MCF 10A (cell line): ENCODE measurements at places on chromosomes 11 and 22. TPM values are rescaled to one million over a fixed set of nuclear protein-coding genes. Genes with fewer than 3 reads are reported as not detected.

Gene GRK2
- 48.1 and 50.1 TPM in 2 replicates for total RNA-seq

Gene BACE1-AS
- total RNA-seq, result 6.9 and 8.8 TPM in 2 replicates

Gene ELFN2
- total RNA-seq, result 4.2 and 5.1 TPM in 2 replicates

Gene CDC42BPG
- total RNA-seq, result 3.0 and 3.7 TPM in 2 replicates

Gene NELL1
- not detected in 2 replicates for total RNA-seq

Gene MAJIN
- not detected in 2 replicates for total RNA-seq

Gene PANX3
- not detected in 2 replicates for total RNA-seq

Gene CNTF
- 2.4 and 2.9 TPM in 2 replicates for total RNA-seq

DNA sequence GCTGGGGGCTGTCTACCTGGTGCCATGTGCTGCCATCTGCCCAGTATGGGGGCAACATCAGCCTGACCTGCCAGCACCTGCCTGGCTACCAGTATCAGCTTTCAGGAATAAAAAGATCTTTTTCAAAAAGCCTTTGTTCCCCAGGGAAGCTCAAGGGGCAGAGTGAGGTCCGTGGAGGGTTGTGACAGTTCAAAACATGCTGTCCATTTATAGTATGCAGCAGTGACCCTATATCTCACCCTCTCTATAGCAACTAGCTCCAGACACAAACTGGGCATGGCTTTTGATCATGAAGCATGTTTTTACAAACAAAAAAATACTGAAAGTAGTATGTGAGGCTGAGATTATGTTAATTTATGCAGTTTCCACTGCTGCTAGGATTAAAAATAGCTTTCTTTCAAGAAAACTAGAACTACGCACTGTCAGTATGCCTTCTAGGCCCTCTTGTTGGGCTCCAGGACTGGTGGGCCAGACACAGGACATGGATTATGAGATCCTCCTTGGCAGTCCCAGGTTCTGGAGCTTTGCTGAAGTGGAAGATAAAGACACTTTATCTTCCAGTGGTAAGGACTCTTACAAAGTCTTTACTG lies 23.4 kb downstream of the NAV2 start:
- H3K27ac ChIP-seq, result no peak overlapping the region
- H3K36me3 ChIP-seq, result no peaks in the 10 kb centered on the region
- H3K4me3 ChIP-seq, result no peak overlapping the region
- H3K27me3 ChIP-seq, result no peaks in the 10 kb centered on the region
- no peak for DNase-seq
- peaks cover 9% of the 10 kb centered on the region for H3K4me1 ChIP-seq

DNA sequence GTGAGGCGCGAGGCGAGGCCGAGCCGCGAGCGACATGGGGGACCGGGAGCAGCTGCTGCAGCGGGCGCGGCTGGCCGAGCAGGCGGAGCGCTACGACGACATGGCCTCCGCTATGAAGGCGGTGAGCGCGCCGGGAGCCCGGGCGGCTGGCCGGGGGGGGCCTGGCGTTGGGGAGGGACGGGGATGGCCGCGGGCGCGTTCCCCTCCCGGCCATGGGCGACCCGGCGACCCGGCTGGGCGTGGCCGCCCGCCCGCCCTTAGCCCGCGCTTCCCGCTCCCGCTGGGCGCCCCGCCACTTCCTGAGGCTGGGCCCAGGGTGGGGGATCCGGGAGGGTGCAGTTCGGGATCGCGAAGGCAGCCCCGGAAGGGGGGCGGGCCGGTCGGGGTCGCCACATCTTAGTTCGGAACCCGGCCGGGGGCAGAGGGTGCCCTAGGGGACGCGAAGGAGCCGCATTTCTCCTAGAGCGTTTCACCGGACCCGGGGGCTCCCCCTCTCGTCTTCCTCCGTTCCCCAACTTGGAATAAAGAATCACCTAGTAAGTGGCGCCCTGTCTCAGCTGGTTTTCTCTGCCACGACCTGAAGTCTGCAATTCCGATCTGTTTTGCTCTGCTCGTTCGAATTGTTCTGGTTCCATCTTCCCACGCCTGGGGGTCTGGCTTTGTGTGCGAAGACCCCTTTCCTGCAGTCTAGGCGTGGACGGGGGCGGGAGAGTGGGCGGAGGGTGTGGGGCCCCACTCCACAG lies 536 bp downstream of the YWHAH start:
- H3K27me3 ChIP-seq, result no peaks in the 10 kb centered on the region
- H3K36me3 ChIP-seq, result peaks cover 14% of the 10 kb centered on the region
- H3K27ac ChIP-seq, result no peak overlapping the region
- DNase-seq, result peak; percentile 27
- peaks cover 6% of the 10 kb centered on the region for H3K4me1 ChIP-seq

DNA sequence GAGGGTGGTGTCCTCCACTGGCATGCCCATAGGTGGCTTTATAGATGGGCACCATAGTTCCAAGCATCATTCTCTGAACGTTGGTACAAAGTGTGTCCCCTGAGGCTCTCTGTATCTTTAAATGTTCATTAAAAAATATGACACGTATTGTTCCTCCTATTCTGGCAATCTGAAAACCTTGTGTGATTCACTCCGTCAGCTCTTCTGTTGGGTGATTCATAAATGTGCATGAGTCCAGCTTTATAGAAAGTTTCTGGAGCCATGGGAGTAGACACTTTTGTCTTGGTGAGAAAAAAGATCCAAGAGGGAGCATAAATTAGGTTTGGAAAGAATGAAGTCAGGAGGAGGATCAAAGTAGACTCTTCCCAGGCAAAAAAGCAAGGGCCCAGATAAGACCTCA lies 728.8 kb downstream of the NELL1 start:
- H3K27ac ChIP-seq, result no peak overlapping the region
- no peaks in the 10 kb centered on the region for H3K36me3 ChIP-seq
- H3K4me3 ChIP-seq, result no peak overlapping the region
- no peak for DNase-seq
- no peaks in the 10 kb centered on the region for H3K27me3 ChIP-seq

DNA sequence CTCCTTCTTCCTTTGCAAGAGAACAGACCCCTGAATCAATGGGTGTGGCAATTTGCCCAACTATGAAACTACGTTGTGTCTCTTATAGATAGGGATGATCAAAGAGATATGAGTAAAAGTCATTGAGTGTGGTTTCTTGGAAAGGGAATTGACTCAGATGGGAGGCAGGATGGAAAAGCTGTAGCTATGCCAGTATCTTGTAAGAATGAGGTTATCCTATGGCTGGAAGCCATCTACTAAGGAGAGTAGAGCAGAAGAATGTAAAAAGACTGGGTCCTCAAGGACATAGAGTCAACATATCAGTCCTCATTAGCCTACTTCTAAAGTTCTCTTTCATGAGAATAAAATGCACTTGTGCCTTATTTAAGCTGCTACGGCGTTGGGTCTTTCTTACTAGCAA lies 78.9 kb upstream of the POU2AF2 start:
- no peak for DNase-seq
- H3K36me3 ChIP-seq, result no peaks in the 10 kb centered on the region
- H3K4me3 ChIP-seq, result no peak overlapping the region
- H3K27me3 ChIP-seq, result peaks cover 50% of the 10 kb centered on the region
- no peaks in the 10 kb centered on the region for H3K4me1 ChIP-seq
- H3K27ac ChIP-seq, result no peak overlapping the region

- H3K27me3 ChIP-seq, result no peaks in the 10 kb centered on the region
- no peak for DNase-seq
- H3K36me3 ChIP-seq, result peaks cover 22% of the 10 kb centered on the region
- no peak overlapping the region for H3K27ac ChIP-seq
- no peak overlapping the region for H3K4me3 ChIP-seq
These were observed 41.7 kb downstream of the FAM227A start for GRCh38 chr22:38614332-38615063.

- H3K4me3 ChIP-seq, result no peak overlapping the region
- H3K27ac ChIP-seq, result peak overlapping the region; percentile 52
- no peaks in the 10 kb centered on the region for H3K27me3 ChIP-seq
- DNase-seq, result peak; percentile 30
- H3K36me3 ChIP-seq, result no peaks in the 10 kb centered on the region
- H3K4me1 ChIP-seq, result peaks cover 17% of the 10 kb centered on the region
These were observed 177.1 kb upstream of the RAG2 start for GRCh38 chr11:36775130-36775529.

DNA sequence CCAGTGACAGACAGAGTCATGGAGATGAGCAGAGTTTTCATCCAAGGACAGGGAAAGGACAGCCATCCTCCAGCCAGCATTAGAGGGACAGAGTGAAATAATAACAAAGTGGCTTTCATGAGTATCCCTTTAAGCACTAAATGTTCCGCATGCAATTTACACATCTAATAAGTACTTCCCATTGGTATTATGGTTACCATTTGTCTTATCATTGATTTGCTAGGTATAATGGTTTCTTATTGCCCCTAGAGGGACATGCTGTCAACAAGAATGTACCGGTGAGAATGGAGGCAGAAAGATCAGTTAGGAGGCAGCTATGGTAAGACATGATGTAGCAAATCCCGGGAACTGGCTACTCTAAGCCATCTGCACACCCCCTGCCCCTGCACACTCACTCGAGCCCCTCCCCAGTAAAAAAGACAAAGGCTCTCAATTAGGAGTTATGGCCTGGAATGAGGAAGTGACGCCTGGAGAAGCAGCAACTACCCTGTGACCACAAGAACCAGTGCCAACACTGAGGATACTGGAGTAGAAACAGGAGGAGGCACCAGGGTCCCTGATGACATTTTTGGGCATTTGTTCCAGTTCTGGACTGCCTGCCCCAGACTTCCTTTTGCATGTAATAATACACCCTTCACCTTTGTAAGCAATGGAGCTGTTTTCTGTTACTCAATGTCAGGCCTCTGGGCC lies 30.2 kb upstream of the HMGXB4 start:
- no peak for DNase-seq
- H3K27me3 ChIP-seq, result peaks cover 34% of the 10 kb centered on the region

GRCh38 chr11:29319210-29319609 lies 697.6 kb downstream of the KCNA4 start:
- H3K4me1 ChIP-seq, result peaks cover 13% of the 10 kb centered on the region
- no peaks in the 10 kb centered on the region for H3K36me3 ChIP-seq
- no peaks in the 10 kb centered on the region for H3K27me3 ChIP-seq
- DNase-seq, result no peak
- H3K4me3 ChIP-seq, result no peak overlapping the region

- H3K27me3 ChIP-seq, result peaks cover 65% of the 10 kb centered on the region
- H3K36me3 ChIP-seq, result no peaks in the 10 kb centered on the region
- no peak overlapping the region for H3K27ac ChIP-seq
These were observed 154.7 kb downstream of the CADM1 start for GRCh38 chr11:115349335-115350017.

DNA sequence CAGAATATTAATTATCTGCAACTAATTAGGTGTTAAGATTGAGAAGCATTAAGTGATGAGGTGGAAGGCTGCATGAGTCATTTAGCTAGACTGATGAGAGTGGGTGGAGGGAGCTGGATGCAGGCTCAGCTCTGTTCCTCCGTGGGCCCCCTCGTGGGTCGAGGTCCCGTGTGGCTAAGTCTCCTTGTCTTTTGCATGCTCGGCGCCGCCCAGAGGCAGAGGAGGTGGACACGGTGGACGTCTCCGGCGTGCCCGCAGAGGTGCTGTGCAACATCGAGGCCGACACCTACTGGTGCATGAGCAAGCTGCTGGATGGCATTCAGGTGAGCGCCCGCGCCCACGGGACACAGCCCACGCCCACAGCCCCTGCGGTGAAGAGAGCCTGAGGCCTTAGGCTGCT lies 211.6 kb downstream of the TBC1D22A start:
- H3K27me3 ChIP-seq, result no peaks in the 10 kb centered on the region
- no peak for DNase-seq
- no peak overlapping the region for H3K4me3 ChIP-seq
- H3K36me3 ChIP-seq, result peaks cover 5% of the 10 kb centered on the region
- H3K27ac ChIP-seq, result no peak overlapping the region

DNA sequence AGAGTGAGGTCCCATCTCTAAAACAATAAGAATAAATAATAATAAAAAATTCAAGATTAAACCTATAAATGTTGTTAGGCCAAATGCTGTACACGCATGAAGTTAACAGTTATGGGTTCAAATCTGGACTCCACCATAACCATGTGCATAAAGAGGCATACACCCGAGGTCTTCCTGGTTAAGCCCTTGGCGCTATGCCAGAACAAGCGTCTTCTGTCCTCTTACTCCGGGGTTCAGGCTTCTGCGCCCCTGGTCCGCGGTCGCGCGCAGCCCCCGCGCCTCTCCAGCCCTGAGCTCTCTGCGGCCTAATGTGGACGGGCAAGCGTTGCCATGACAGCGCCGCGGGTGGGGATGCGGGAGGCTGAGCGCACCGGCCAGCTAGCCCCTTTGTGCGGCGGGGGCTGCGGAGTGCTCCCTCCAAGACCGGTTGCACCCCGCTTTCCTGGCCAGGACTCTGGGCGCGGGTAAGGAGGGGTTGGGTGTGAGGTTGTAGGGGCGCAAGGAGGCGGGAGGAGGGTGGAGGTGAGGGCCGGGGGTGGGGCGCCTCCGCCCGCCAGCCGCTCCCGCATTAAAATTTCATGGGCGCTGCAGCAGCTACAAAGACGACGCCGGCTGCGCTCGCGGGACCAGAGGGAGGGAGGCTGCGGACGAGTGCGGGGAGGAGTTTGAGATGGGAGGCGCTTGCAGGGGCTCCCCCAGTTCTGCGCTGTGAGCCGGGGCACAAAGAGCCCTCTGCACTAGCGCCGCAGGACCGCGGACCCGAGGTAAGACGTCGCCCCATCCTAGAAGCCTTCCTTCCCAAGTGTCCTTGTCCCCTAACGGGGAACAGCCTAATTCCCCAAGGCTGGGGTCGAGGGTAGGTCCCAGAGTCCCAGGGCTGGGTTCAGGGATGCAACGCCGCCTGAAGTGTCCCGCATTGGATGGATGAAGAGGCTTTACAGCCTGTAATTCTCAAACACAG lies at the start of gene MIAT:
MIAT (plus strand) TSS at position 698 of the 961 bp plus-strand sequence.
- peaks cover 41% of the 10 kb centered on the region for H3K27me3 ChIP-seq
- H3K4me1 ChIP-seq, result peaks cover 11% of the 10 kb centered on the region
- H3K4me3 ChIP-seq, result peak within 1 kb of the TSS; percentile 46
- H3K27ac ChIP-seq, result peak within 1 kb of the TSS; percentile 3

DNA sequence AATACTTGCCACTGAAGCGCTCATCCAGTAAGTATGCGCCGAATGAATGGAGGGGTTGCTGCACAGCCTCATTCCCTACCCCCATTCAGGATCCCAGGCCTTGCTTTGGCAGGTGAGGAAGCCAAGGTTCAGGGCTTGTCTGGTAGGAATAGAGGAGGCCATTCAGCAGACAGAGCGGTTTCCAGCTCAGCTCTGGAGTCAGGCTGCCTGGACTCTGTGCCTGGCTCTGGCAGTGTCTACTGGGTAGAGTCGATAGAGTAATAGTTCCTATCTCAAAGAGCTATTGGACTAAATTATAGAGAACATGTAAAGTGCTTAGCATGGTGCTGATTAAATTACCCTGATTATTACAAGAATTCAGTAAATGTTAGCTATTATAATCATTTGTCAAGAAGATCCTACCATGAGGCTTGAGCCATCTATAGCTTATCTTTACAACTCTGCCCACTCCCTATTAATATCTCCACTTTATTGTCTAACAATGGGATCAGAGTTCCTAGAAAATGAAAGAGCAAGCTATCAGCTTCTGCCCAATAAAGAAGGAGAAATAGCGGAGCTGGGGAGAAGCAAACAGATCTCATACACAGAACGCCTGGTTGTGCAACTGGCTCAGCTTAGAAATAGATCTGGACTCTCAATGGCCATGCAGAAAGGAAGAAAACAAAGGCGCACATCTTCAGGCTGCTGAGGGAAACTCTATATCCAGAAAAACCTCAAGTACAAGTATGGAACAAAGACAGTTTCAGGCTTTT lies 6.6 kb upstream of the SNX32 start:
- H3K27me3 ChIP-seq, result peaks cover 32% of the 10 kb centered on the region
- no peak overlapping the region for H3K4me3 ChIP-seq
- no peak overlapping the region for H3K27ac ChIP-seq
- no peaks in the 10 kb centered on the region for H3K4me1 ChIP-seq
- no peak for DNase-seq
- H3K36me3 ChIP-seq, result no peaks in the 10 kb centered on the region
